Stimulated activated CD8-positive, alpha-beta memory T cell treated with anti-CD3 and anti-CD28 coated beads, Interleukin-4, amount 100 ng/mL, for 48 hours (primary cell): ENCODE measurements at places on chromosomes 12 and 14.

GRCh38 chr12:75969768-75970167, 61.8 kb downstream of the PHLDA1 start:
- DNase-seq = no peak

DNA sequence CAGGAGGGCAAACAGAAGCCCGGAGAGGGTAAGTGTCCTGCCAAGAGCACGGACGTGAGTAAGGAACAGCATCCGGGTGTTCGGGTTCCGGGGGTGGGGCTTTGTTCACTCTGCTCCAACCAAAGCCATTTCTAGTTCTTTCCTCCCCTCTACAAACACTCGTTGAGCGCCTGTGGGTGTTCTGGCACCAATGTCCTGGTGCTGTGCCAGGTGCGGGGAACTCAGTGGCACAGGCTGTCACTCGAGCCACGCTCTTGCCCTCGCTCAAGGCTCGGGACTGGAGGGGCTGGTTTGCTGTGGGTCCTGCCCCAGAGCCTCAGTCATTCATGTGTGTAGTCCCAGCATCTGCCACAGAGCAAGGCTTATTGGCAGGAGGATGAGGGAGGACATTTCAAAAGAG, 157.5 kb downstream of the CALM1 start:
- DNase-seq = no peak

GRCh38 chr14:99001241-99001640, 270.8 kb downstream of the BCL11B start:
- no peak for DNase-seq

DNA sequence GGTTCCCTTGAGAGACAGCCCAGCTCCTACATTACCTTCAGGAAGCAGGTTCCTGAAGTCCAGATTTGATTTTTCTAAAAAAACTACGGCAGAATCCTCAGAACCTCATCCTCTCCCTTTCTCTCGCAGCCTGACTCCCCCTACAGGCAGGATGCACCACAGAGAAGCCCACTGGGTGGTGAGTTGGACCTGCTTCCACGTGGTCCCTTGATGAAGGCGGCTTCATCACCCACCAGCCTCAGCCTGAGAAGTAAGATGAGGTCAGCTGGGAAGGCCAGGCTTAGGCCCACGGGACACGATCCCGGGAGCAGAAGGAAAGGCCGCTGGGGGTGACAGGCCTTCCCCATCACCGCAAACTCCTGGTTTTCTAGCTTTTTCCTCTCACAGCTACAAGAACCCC, 83.0 kb downstream of the ACTN1 start:
- DNase-seq = no peak

DNA sequence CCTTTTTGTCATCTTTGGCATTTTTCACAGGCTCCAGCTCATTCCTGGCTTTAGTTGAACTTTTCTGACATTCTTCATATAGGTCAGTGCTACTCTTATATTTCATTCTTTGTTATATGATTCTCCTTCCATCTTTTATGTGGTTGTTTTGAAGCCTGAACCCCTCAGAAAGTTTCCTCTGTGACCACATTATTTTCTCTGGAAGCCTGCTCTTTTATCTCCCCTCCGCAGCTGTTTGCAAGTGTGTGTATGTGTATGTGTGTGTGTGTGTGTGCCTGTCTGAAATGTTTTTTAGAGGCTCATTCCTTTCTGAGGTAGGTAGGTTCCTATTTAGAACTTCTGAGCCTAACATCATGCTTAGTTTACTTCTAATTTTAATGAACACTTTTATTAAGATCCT, 47.6 kb downstream of the ANO4 start:
- DNase-seq = no peak

GRCh38 chr14:22846811-22847307, 10.5 kb downstream of the MMP14 start:
- no peak for DNase-seq

DNA sequence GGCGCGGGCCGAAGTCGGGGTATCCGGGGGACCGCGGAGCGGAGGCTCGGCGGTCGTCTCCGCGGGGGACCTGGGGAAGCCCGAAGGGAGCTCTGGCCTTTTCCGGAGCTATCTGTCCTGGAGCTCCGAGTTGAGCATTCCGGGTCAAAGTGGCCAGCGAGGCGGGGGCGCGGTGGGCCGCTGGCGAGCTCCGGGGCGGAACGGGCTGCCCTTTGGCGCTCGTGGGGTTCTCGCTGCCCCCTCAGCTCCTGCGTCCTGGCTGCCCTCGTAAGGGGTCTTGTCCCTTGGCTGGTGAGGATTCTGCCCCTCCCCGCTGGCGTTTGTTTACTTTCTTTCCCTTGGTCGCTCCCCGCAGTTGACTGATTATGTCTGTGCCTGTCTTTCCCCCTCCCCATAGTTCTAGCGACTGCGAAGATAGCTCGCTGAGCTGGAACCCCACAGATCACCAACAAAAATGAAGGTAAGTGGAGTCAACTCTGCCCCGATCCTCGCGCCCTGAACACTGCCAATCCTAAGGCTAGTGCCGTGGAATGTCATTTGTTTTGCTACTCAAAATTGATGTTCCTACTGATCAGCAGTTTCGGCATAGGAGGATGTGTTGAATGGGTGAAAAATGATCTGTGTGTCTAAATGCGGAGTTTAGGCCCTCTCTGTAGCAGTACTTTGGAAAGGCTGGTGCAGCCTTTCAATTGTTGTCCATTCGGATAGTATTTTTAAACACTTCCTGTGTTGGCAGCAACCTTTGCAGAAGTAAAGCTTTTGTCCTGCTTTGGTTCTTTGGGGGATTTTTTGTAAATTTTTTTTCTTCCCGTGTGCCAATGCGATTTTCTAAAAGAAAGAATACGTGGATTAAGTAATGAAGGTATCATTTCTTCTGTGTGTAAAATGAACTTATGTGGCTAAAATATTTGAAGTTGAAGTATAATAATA, 1.3 kb downstream of the ARID4A start:
- DNase-seq = peak; percentile 52

DNA sequence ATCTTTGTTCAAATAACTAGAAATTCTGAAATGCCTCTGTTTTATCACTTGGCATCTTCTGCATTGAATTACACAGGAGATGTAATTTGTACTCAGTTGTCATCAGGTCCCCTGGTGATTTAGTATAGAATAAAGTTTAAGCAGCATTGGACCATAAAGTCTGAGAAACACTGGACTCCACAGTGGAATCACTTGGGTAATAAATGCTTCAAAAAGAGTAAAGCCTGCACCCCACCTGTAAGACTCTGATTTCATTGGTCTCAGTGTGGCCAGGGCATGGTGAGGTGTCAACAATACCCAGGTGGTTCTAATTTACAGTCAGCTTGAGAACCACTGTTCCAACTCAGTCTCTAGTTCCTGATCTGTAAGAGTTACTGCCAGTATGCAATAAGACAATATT, 148.9 kb downstream of the ITPR2 start:
- no peak for DNase-seq

DNA sequence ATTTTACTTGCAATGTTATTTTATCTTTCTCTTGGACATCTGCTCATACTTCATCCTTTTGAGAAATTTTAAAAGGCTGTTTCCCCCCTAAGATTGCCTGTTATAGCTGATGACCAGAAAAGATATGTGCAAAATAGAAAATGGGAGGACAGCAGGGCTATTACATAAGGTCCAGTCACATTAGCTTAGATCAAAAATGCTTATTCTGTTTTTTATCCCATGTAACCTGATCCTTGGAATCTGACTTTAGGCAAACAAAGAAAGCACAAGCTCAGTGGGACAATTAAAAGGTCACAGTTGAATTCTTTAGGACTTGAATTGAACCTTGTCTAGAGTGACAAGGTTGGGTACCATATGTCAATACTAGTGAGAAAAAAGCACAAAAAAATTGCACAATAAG, 65.1 kb upstream of the TRHDE start:
- DNase-seq = no peak

- DNase-seq = no peak
Measured at GRCh38 chr12:108043286-108043685, 85.8 kb upstream of the WSCD2 start.

GRCh38 chr12:122988036-122988435, 7.6 kb downstream of the ARL6IP4 start:
- no peak for DNase-seq

GRCh38 chr12:22609501-22609900, 15.5 kb upstream of the ETNK1 start:
- no peak for DNase-seq

DNA sequence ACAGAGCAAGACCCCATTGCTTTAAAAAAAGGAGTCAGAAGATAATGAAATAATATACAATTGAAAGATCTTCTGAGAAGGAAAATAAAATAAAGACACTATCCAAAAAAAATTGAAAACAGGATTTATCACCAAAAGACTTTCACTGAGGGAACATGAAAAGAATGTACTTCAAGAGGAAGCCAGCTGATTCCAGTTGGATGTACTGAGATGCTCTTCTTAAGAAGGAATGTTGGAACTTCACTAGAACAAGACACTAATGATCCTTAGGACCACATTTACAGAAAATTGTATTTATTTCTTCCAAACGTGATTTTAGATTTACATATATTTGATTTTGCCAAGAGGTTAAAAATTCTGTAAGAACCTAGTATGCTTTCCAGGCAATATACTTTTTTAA, 65.6 kb upstream of the CNOT2 start:
- DNase-seq = no peak
